ENCODE measurements at places on chromosomes 5 and 9. TPM values are rescaled to one million over a fixed set of nuclear protein-coding genes. Genes with fewer than 3 reads are reported as not detected.

TEX48 gene
- polyA plus RNA-seq: not detected

PPP2R2B gene
- 9.8 TPM for polyA plus RNA-seq

ESM1 gene
- 0.19 TPM for polyA plus RNA-seq

IRX2 gene
- 0.20 TPM for polyA plus RNA-seq

IDNK gene
- 6.0 TPM for polyA plus RNA-seq

ANKRD20A1 gene
- polyA plus RNA-seq: 0.75 TPM

SPATA31C1 gene
- not detected for polyA plus RNA-seq

CER1 gene
- not detected for polyA plus RNA-seq

GRM6 gene
- not detected for polyA plus RNA-seq

NUTM2F gene
- polyA plus RNA-seq: not detected

PSD2 gene
- polyA plus RNA-seq: 0.08 TPM

ARHGEF39 gene
- polyA plus RNA-seq: 1.1 TPM

ZNF454 gene
- 1.7 TPM for polyA plus RNA-seq

JAKMIP2 gene
- polyA plus RNA-seq: 0.49 TPM

C9 gene
- 0.47 TPM for polyA plus RNA-seq

SAXO1 gene
- polyA plus RNA-seq: 0.03 TPM

SH3TC2 gene
- polyA plus RNA-seq: 0.99 TPM

PCDHA8 gene
- polyA plus RNA-seq: 0.06 TPM

FSTL4 gene
- 4.0 TPM for polyA plus RNA-seq

SLC4A9 gene
- 0.06 TPM for polyA plus RNA-seq

GAPT gene
- polyA plus RNA-seq: 0.79 TPM

STPG3 gene
- not detected for polyA plus RNA-seq

SPINK4 gene
- 2.6 TPM for polyA plus RNA-seq

All from urinary bladder (tissue), 4 donors.